Frontal cortex (tissue), 4 donors: ENCODE measurements at places on chromosomes 3 and 15.

GRCh38 chr3:14290631-14291385 lies 111.6 kb upstream of the SLC6A6 start:
- DNase-seq: no peak

GRCh38 chr15:70201425-70201775 lies 103.7 kb upstream of the TLE3 start:
- DNase-seq: no peak

- no peak for DNase-seq
These were observed 23.3 kb upstream of the PSMD6 start for GRCh38 chr3:64046592-64046991.

GRCh38 chr15:45387380-45388007 lies 9.2 kb upstream of the GATM start:
- DNase-seq: no peak

GRCh38 chr3:143135150-143135549 lies 15.6 kb downstream of the CHST2 start:
- no peak for DNase-seq

GRCh38 chr3:150411106-150411460 lies 3.0 kb downstream of the TSC22D2 start:
- no peak for DNase-seq

DNA sequence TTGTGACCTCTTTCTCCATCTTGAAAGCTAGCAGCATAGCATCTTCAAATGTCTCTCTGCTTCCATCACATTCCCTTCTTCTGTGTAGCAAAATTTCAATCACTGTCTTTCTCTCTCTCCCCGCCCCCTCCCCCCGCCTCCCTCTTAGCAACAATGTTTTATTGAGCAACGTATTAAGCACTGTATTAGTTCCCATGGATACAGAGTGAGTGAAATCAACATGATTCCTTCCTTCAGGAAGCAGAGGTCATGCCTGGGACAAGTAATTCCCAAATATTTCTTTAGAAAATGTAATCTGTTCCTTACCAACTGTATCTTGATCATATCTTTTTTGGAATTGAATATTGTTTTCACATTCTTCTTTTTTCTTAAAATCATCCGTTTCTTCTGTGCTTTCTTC lies 373.7 kb upstream of the NECTIN3 start:
- no peak for DNase-seq

GRCh38 chr15:23760024-23760423 lies 72.9 kb upstream of the NDN start:
- DNase-seq: no peak

GRCh38 chr3:17573396-17573795 lies 169.0 kb downstream of the TBC1D5 start:
- DNase-seq: no peak

DNA sequence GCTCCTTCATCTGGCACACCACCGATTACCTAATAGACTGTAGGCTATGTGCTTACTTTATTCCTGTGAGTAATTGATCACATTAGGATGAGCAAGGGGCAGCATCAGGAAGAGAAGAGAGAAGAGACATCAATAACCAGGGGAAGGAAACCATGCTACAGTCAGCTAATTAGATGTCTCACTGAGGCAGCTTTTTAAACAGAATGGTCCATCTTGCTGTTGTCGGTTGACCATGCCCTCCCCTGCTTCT lies 278.4 kb downstream of the RPLP1 start:
- no peak for DNase-seq

- no peak for DNase-seq
These were observed 70.7 kb downstream of the XXYLT1 start for GRCh38 chr3:195200010-195200822.

GRCh38 chr15:62486041-62486440 lies 321.0 kb upstream of the C2CD4B start:
- DNase-seq: no peak

- DNase-seq: no peak
These were observed 8.3 kb downstream of the ANXA2 start for GRCh38 chr15:60389261-60390077.

DNA sequence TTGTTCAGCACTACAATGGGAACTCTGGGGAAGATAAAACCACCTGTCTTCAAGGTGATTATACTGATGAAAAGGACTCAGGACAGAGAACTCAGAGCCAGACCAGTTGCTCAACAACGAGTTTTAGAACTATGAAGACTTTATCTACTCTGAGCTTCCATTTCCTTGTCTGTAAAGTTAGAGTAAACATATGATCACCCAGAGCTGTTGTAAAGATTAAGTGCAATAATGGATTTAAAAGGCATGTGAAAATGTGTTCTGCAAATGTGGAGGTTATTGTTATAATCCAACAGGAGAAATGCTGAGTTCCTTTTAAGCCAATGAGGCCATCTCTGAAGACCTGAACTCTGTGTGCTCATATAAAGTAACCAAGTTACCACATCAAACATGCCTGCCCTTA lies 139.7 kb upstream of the CMC1 start:
- no peak for DNase-seq

- no peak for DNase-seq
These were observed 59.9 kb downstream of the GPR176 start for GRCh38 chr15:39860200-39860599.

- DNase-seq: no peak
These were observed 14.0 kb downstream of the KLF13 start for GRCh38 chr15:31340592-31340991.

- no peak for DNase-seq
These were observed 190.6 kb downstream of the OSBPL10 start for GRCh38 chr3:31790193-31791089.

DNA sequence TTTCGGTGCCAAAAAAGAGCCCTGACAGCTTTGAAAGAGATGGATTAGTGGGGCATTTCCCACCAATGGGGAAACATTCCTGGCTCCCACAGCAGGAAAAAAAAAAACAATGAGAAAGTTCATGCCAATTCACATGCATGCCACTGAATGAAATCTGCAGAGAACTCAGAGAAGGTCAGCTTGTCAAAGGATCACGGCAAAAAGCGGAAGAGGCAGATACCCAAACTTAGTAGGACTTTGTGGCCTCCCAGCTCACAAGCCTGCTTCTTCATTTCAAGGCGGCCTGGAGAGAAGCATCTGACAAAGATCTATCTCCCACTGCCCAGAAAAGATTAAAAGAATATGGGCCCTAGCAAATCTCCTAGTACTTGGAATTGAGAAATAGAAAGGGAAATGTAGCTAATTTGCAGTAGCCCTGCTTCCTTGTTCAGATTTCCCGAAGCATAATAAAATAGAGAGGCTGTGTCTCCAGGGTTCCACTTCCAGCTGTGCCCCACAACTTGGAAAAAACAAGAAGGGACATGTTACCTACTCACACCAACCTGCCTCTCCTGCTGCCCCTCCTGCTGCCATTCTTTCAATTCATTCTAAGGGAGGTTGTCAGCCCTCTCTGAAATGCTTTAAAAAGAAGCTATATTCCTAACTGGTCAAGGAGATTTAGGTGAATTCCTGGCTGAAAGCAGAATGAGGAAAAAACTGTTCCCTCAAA lies 170.4 kb downstream of the FHIT start:
- no peak for DNase-seq

GRCh38 chr3:17605032-17605431 lies 137.4 kb downstream of the TBC1D5 start:
- DNase-seq: no peak

DNA sequence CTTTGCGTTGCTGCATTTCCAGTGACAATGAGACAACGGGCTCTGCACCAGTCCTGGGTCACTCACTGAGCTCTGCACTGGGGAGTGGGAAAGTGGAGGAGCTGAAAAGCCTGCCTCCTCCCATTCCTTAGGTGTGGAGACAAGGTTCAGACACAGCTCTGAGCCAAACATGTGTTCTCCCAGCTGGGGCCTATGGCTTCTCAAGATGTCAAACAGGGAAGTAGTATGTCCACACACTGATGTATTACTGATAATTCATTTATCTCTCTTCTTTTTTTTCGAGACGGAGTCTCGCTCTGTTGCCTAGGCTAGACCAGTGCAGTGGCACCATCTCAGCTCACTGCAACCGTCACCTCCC lies 90.2 kb upstream of the SLC4A7 start:
- DNase-seq: no peak

DNA sequence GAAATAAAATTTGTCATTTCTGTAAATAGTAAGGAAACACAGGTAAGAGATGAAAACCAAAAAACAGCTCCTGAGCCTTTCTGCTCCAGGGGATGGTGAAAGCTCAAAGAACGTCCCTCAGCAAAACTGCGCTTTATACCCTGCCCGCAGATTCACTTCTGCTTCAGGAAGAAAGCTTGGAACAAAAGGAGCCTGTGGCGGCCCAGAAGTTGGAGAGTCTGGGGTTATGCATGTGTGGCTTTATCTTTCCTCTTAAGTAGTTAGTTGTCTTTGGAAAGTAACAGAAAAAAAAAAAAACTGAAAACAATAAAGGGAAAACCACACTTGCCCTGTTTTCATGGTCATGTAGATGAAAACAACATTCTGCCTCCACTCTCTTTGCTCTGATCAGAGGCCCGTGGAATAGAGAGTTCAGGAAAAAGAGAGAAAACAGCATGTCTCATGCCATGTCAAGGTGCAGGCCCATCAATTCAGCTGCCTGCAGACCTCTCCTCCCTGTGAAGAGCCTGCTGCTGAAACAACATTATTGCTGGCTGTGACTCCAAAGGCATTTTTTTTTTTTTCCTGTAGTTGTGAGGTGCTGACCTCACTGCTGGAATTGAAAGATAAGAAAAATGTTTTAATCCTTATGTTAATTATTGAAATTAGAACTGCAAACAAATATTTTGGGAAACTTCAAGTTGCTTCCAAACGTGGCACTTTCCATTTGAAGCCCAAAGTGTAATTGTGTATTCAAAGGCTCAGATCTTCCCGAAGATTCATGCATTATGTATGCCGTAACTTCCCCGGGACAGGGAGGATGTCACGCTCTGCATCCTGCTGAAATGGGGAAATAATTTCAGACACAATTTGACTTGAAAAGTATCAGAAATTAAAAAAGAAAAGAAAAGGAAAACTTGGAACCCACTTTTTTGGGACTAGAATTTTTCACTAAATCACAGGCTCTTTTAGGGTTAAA lies 108.4 kb upstream of the ZNF385D start:
- DNase-seq: no peak

GRCh38 chr3:55591888-55592287 lies 104.8 kb upstream of the WNT5A start:
- DNase-seq: peak; percentile 35

- DNase-seq: no peak
These were observed 64.6 kb downstream of the STAC start for GRCh38 chr3:36444909-36445308.

DNA sequence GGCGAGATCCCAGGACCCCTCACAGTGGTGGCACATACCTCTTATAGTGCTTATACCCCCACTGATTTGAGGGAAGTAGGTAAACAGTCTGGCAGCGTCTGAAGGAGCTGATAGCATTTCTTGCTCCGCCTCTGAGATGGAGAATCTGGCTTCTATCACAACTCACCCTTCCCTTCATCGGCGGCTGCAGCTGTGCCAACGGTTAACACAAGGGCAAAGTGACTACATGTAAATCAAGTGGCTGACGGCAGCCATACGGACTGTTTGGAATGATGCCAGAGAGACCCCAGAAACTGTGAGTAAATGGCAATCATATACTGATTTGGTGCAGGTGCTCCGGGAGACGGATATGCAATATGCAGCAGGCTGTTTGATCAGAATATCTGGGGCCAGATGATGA lies 66.8 kb upstream of the UNC13C start:
- no peak for DNase-seq

- DNase-seq: no peak
These were observed 1024.8 kb downstream of the TBL1XR1 start for GRCh38 chr3:176172492-176172891.

GRCh38 chr3:39013921-39014509 lies 37.7 kb downstream of the SCN11A start:
- DNase-seq: no peak
